ENCODE measurements at places on chromosomes 12 and 14.
A peak's percentile ranks its signal among the peaks of the same experiment; 100 is the strongest.

- peak; percentile 36 for DNase-seq
These were observed 38.9 kb downstream of the DMAC2L start for GRCh38 chr14:50350975-50351374.

DNA sequence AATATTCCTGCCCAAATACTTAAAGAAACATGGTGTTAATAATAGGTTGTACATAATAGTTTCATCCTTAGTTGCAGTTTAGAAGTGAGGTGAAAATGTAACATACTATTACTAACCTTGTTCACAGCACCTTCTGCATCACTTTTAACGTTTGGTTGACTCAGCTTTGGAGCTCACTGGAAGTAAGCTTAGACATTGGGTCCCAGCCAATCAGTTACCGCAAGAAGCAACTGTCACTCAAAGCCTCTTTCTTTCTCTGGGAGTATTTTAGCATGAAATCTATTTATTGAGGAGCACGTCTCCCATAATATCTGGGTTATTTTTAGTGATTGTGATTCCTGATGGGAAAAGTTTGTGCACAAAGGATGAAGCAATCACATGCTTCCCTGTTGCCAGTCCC lies 472.6 kb downstream of the SNAPC1 start:
- no peak for DNase-seq

- peak; percentile 52 for DNase-seq
These were observed 652 bp downstream of the SUPT16H start for GRCh38 chr14:21382886-21383847.

- no peak for DNase-seq
These were observed 21.1 kb upstream of the LRTM2 start for GRCh38 chr12:1799051-1799881.

GRCh38 chr14:87878959-87879358 lies 114.0 kb downstream of the GALC start:
- DNase-seq, result no peak

- DNase-seq, result no peak
These were observed 17.2 kb upstream of the PIWIL1 start for GRCh38 chr12:130320536-130320935.

DNA sequence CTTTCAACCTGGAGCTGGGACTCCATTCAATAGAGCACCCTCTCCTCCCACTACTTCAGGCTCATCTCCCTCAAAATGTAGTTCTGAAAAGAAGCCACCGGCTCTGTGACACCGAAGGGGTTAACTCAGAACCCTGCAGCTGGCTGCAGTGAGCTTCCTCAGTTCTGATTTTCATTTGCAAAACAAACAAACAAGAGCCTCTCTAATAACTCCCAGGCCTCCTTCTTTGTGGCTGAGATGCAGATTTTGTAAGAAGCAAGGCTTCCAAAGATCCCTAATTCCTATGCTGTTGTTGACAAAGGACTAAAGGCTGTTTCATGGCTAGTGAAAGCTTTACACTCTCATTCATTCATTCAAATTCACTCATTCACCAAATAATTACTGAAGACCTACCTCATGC lies 333.4 kb upstream of the TBX3 start:
- no peak for DNase-seq

GRCh38 chr14:22781301-22781991 lies 15.0 kb downstream of the OXA1L start:
- DNase-seq, result no peak

Data from cardiac fibroblast (primary cell).